ENCODE measurements at places on chromosomes 7 and 10. TPM values are rescaled to one million over a fixed set of nuclear protein-coding genes. Genes with fewer than 3 reads are reported as not detected.

AMPH gene
- total RNA-seq, result 0.86 TPM

HOXA2 gene
- 0.64 TPM for total RNA-seq

PDZD8 gene
- total RNA-seq, result 26.1 TPM

TYSND1 gene
- 12.1 TPM for total RNA-seq

GOT1 gene
- total RNA-seq, result 49.0 TPM

HMX3 gene
- not detected for total RNA-seq

ACHE gene
- not detected for total RNA-seq

HHEX gene
- 1.3 TPM for total RNA-seq

TLX1 gene
- total RNA-seq, result not detected

NT5C3A gene
- 23.3 TPM for total RNA-seq

WNT8B gene
- total RNA-seq, result not detected

CALHM1 gene
- not detected for total RNA-seq

LIPK gene
- total RNA-seq, result not detected

CPA5 gene
- not detected for total RNA-seq

CYP2C19 gene
- not detected for total RNA-seq

C10orf62 gene
- not detected for total RNA-seq

DNA sequence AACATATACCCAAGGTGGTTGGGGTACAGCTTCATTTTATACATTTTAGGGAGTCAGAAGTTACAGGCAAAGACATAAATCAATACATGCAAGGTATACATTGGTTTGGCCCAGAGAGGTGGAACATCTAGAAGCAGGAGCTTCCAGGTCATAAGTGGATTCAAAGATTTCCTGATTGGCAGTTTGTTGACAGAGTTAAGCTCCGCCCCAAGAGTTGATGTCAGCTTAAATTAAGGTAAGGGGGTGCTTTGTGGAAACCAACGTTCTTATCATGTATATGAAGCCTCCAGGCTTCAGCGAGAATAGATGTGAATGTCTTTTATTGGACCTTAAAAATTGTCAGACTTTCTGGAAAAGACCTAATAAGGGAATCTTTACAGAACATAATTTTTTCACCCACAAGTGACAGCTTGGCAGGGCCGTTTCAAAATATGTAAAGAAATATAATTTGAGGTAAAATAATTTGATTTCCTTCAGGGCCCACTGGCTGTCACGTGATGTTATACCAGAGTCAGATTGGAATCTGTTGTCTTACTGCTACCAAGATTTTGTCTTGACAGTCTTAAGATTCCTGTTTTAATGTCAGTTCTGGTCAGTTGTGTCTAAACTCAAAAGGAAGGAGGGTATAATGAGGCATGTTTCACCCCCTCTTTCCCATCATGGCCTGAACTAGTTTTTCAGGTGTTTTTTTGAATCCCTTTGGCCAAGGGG, 6.3 kb upstream of the PANK1 start:
- no peak for DNase-seq

- no peak for DNase-seq
Observed at GRCh38 chr10:121085367-121085766, 234.2 kb downstream of the WDR11 start.

GRCh38 chr10:35412900-35413491, 76.7 kb downstream of the CCNY start:
- DNase-seq, result peak; percentile 22

- DNase-seq, result peak; percentile 86
Observed at GRCh38 chr10:15321431-15322341, 49.4 kb downstream of the FAM171A1 start.

DNA sequence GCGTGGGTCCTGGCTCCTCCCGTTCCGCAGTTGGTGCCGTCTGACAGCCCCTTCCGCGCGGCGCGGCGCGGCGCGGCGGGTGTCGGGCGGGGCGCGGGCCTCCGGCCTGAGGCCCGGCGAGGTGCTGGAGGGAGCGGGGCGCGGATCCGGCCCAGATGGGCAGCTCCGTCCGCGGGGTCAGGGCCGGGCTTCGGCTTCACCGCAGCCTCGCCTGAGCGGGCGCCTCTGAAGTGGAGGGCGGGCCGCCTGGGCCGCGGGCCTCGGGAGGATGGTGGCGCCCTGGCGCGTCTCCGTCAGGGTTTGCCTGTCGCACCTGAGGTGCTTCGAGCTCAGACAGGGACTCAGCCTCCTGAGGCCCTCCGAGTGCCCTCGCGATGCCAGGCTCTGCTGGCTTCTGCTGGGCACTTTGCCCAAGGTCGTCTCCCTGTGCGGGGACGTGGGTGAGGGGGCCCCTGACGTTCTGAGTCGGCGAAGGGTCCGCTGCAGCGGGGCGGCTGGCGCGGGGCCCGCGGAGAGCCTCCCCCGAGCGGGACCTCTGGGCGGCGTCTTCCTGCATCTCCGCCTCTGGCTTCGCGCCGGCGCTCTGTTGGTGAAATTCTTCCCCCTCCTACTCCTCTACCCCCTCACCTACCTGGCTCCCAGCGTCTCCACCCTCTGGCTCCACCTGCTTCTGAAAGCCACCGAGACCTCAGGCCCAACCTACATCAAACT, 473 bp downstream of the ADCK2 start:
- peak; percentile 13 for DNase-seq

DNA sequence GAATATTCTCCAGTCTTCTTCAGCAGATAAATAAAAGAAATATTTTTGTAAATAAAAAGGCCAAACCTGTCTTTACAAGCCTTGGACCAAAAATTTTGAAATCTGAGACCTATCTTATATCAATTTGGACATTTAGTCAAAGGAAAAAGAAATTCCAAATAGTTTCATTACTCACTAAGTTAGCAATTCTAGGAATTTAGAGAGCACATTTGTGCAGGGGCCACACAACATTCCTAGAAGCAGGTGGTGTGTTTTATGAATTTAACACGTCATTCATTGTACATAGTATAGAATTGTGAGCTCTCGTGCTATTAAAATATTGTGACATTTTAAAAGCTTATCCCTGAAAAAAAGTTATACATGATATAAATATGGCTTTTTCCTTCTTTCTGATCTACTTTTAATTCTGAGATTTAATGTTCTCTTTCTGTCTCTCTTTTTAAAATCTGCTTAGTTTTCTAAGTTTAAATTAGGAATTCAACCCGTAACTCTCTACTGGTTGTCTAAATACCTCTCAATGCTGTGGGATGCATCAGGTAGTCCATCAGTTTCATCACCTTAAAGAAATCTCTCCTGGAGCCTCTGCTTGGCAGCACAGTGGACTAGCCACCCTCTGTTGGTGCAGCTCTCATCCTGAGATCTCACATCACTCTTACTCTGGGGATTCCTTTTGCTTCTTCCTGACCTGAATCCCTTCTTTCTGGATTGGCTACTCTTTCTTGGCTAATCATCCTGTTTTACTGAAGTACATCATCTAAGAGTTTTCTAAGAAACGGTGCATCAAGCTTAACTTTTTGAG, 124.5 kb downstream of the SEMA3E start:
- no peak for DNase-seq

- no peak for DNase-seq
Observed at GRCh38 chr7:39587393-39587792, 21.2 kb downstream of the YAE1 start.

GRCh38 chr7:77543910-77544309, 6.8 kb downstream of the PTPN12 start:
- peak; percentile 38 for DNase-seq

GRCh38 chr7:141562543-141562942, 11.3 kb downstream of the AGK start:
- DNase-seq, result no peak

DNA sequence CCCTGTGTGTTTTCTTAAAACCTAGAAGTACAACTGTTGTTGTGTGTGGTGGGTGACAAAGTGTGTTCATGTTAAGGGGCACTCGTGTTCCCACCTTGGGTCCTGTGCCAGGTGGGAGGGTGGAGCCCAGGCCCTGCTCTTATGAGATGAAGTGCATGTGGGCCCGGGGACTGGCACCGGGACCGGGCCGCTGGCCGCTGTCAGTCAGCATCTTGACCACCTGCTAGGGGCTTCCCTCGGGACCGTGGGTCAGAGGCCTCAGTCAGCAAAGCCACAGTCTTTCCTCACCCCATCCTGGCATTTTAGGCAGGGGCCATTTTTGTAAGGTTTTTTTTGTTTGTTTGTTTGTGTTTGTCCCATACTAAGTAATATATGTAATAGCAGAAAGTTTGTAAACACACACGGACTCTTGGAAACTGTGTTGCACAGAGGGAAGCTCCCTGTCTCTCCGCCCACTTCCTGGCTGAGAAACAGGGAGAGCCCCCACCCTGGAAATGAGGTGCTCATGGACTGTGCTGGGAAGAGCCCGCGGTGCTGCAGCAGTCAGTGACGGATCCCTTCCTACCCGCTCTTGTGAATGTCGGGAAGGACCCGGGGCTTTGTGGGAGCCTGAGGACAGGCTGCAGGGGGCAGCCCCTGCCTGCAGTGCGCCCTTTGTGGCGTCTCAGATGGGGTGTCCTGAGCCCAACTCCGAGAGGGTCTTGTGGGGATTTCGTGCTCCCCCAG, 13.4 kb downstream of the AGAP3 start:
- DNase-seq, result no peak

DNA sequence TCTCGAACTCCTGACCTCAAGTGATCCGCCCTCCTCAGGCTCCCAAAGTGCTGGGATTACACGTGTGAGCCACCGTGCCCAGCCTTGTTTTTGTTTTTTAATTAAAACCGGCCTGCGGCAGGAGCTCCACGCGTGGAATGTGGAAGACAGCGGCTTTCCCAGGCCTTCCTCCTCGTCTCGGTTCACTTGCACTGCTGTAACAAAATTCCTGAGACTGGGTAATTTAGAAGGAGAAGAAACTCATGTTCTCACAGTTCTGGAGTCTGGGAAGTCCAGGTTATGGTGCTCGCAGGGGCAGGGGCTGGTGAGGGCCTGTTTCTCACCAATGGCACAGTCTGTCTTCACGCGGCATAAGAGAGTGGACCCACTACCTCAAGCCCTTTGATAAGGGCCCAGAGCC, 14.4 kb upstream of the CRYGN start:
- peak; percentile 34 for DNase-seq

GRCh38 chr10:86001521-86001920, 365.1 kb downstream of the GRID1 start:
- no peak for DNase-seq

GRCh38 chr10:62050893-62051433, 149.5 kb downstream of the ARID5B start:
- DNase-seq, result peak; percentile 94

- DNase-seq, result peak; percentile 64
Observed at GRCh38 chr7:1961701-1962276, 271.0 kb downstream of the MAD1L1 start.

DNA sequence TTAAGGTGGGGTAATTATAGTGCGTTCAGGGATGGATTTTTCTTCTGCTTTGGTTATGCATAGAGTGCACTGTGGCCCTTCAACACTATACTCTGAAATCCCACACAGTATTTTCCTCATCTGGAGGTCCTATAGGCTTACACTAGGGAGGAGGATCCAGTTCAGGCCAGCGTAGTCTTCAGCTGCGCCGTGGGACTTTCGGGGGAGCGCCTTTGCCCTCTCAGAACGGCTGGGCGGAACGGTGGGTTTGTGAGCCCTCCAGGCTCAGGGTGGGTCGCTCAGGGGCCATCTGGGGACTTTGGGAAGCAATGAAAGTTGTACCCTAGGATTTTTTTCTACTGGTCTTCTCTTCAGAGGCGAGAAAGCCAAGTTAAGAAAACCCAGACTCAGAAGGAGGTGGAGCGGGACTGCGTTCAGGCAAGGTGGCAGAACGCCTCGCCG, 652 bp upstream of the VPS26A start:
- peak; percentile 74 for DNase-seq

- DNase-seq, result no peak
Observed at GRCh38 chr10:24206334-24206733, 2.6 kb upstream of the KIAA1217 start.

DNA sequence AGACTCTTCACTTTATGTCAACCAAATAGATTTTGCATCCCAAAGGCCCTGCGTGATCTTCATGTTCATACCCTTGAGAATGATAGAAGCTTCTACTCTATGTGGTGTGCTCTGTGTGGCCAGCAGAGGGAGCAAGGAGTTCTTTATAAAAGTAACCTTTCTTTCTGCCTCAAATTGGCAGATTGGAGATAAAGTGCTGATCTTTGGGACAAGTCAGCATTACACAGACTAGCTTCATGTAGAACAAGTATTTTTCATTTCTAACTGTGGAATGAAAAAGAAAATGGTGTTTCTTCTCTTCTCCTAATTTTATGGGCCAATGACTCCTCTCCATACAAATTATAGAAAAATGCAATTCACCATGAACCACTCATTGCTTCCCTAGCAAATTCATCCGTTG, 1214.1 kb downstream of the SORCS1 start:
- DNase-seq, result peak; percentile 54

DNA sequence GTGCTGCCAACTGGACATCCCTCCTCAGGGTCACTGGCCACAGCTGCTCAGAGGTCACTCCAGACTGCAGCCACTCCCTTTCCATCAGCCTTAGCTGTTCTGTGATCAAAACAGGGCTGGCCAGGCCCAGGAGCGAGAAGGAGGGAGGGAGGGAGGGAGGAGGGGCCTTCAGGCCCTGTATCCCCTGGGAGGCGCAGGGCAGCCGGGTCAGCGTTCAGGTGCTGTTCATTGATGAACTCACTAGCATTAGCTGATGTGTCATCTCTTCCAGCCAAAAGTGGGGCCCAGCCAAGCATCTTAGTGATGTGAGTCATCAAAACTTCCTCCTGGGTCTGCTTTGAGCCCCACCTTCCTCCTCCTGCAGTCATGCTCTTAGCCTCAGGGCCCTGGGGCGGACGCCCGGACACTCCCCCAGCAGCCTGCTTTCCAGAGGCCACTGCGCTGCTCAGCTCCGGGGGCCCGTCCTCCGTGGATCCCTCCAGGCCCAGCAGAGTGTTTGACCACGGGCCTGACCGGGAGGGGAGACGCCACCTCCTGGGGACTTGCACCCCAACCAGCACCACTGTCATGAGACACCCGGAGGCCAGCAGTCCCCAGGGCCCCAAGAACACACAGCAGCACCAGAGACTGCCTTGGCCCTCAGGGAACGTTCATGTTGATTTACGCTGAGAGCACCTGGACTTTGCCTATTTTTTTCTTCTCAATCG, 149.2 kb downstream of the PRKAG2 start:
- peak; percentile 92 for DNase-seq

DNA sequence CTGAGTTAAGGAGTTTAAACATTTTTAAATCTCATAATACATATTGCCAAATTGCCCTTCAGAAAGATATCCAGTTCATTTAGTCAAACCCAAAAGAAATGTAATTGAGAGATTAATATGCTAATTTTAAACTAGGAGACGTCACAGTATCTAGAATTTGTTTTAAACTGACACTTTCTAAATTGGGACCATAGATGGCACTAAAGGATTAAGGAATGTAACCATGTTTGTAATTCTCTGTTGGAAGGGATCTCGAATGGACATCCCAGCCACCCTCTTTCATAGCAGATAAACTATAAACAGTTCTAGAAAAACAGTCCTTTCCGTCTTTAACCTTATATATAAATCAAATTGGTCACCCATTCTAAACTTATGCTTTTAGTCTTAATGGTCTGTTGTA, 30.0 kb upstream of the SAMD9L start:
- no peak for DNase-seq

DNA sequence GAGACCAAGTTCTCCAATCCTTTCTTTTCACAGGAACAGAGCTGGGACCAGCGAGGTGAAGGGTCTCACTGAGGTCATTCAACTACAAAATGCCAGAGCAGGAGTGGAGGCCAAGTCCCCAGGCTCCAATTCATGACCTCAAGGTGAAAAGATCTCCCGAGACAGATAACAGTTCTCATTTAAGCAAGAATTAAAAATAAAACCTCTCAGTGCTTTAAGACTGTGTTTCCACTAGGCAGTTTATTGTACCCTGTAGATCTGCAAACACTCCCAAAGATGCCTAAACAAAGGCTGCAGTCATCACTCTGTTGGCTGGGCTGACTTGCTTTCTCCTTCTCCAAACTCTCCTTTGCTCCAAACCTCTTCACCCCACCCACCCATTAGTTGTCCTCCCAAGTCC, 74.8 kb upstream of the CXCL12 start:
- no peak for DNase-seq

All from fibroblast of villous mesenchyme (primary cell).